ENCODE measurements at places on chromosomes 13 and 19. TPM values are rescaled to one million over a fixed set of nuclear protein-coding genes. Genes with fewer than 3 reads are reported as not detected.

The GAPDHS gene
- total RNA-seq: not detected

The PNMA8C gene
- 0.17 TPM for total RNA-seq

The ZNF320 gene
- total RNA-seq: 14.6 TPM

The ZNF491 gene
- total RNA-seq: 5.8 TPM
